ENCODE measurements at places on chromosomes 3 and 15.
A peak's percentile ranks its signal among the peaks of the same experiment; 100 is the strongest.

GRCh38 chr3:148962513-148962912 lies 28.8 kb upstream of the GYG1 start:
- peak; percentile 65 for DNase-seq

DNA sequence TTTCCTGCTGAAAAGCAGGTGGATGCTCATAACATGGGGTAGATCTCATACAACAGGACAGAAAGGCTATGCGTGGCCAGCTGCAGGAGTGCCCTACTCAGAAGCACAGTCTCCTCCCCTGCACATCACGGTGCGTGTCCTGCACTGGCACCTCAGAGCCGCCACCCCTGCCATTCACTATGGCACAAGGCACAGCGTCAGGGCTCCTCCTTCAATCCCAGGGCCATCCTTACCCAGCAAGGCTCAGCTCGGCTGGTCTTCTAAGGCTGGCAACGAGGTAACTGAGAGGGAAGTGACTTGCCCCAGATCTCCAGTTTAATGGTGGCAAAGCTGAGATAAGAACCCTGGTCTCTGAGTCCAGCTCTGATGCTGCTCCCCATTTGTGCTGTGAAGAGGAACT lies 97.1 kb downstream of the CPN2 start:
- DNase-seq = no peak

DNA sequence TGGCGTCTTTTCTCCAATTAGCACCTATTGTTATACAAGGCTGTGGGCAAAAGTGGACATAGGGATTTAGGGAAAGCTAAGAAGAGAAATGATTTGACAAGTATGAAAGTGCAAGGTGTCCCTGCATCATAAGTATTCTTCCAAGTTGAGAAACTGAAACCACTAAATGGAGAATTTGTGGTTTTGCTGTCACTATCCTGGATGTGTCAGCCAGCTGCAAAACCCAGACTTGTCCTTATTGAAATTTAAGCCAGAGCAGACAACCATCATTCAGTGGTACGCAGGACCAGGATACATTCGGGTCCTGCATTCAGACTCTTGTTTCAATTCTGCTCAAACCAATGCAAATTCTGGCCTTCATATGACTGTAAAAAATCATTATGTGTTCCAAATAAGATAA lies 384.8 kb upstream of the TGFBR2 start:
- DNase-seq = no peak

GRCh38 chr3:37725842-37726241 lies 135.8 kb upstream of the CTDSPL start:
- DNase-seq = no peak

GRCh38 chr3:24493746-24494617 lies 668 bp downstream of the THRB start:
- no peak for DNase-seq

- DNase-seq = no peak
Measured at GRCh38 chr3:32420126-32421038, 28.7 kb downstream of the CMTM7 start.

GRCh38 chr3:24401090-24401810 lies 93.4 kb downstream of the THRB start:
- no peak for DNase-seq

DNA sequence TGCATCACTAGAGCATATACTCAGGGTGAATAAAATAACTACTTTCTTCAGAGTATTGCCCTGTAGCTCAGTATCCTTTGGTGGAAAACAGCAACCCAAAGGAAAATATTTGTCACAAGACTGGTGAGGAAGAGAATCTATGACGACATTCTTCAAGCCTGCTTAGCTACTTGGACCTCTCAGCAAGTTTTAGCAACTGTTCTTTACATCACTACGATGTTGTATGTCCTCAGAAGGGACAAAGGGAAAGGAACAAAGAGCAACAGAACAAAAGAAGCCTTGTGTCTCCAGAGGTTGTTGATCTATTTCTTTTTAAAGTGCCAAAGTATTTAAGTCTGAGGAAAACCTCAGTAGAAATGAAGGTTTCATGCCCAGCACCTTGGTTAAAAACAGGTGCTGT lies 746.7 kb downstream of the NAALADL2 start:
- DNase-seq = no peak

GRCh38 chr3:171481011-171481410 lies 20.8 kb upstream of the TNIK start:
- DNase-seq = no peak

GRCh38 chr15:50463423-50464358 lies 39.5 kb downstream of the USP8 start:
- peak; percentile 40 for DNase-seq

DNA sequence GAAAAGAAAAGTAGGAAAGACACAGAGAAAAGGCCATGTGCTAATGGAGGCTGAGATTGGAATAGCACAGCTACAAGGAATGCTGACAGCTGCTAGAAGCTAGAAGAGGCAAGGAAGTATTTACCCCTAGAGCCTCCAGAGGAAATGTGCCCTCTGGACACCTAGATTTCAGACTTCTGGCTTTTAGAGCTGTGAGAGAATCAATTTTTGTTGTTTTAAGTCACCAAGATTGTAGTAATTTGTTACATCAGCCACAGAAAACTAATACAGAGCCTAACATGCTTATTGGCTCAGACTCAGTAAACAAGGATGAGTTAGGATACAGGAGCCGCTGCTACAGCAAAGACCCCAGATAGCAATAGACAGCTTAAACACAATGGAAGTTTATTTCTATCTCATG lies 33.1 kb upstream of the GLCE start:
- DNase-seq = no peak

DNA sequence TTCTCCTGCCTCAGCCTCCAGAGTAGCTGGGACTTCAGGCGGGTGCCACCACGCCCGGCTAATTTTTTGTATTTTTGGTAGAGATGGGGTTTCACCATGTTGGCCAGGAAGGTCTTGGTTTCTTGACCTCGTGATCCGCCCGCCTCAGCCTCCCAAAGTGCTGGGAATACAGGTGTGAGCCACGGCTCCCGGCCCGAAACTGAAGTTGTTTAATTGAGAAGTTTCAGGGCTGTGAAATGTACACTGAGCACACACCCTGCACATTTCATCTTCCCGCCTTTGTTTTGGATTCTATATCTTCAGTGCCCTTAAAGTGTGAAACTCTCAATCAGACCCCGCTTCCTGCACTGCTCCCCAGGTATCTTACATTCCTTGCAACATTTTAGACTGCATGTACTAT lies 149.1 kb downstream of the FNDC3B start:
- no peak for DNase-seq

Data from foreskin fibroblast (primary cell).